ENCODE measurements at places on chromosomes 1 and 21.
A peak's percentile ranks its signal among the peaks of the same experiment; 100 is the strongest.

DNA sequence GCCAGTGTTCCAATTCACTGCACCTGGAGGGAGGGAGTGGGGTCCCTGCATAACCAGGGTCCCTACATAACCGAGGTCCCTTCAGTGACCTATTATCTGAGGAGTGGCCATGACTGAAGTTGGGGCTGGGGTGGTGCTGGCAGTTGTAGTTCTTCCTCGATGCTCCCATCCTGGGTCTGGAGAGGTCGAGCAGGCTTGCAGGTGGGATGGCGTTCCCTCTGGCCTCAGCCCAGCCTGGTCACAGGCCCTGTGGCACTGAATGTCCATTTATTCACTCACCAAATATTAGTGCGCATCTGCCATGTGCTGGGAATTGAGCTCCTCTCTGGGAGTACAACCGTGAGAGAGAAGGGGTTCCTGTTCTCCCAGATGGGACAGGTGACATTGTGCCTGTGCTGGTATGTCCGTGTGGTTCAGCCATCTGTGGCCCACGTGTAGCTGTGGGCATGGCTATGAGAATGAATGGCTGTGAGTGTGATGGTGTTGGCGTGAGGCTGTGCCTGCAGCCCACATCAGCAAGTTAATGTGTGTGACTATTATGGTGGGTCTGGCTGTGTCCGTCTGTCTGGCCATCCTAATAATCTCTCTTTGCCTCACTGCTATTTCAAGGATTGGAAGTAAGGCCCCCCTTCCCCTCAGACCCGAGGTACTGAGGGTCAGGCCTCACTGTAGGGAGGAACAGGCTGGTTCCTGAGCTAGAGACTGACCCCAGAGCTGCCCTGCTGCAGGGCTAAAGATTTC, 3.9 kb upstream of the SLC6A9 start:
- no peak for DNase-seq

GRCh38 chr1:21318714-21319159, 28.5 kb upstream of the ECE1 start:
- no peak for DNase-seq

DNA sequence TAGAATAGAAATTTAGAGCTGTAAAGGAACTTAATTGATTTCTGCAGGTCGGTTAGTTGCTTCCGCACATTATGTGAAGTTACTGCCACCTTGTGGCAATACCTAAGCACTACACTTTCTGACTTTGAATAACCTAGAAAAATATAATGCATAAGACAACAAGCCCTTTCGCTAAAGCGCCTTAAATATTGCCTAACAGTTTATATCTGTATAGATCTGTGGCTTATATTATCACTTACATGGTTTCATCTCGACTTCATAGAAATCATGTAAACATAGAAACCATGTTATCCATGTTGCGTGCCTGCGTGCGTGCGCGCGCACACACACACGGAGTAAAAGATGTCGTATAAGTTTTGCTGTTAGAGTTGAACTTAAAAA, 10.9 kb upstream of the IFI16 start:
- peak; percentile 33 for DNase-seq

DNA sequence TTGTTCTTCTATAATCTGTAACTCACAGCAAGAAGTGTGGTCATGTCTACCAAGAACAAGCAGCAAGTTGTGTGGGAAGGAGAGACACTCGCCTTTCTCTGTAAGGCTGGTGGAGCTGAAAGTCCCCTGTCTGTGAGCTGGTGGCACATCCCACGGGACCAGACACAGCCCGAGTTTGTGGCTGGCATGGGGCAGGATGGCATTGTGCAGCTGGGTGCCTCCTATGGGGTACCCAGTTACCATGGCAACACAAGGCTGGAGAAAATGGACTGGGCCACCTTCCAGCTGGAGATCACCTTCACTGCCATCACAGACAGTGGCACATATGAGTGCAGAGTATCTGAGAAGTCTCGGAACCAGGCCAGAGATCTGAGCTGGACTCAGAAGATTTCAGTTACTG, 15.5 kb downstream of the CD101 start:
- no peak for DNase-seq

- no peak for DNase-seq
Measured at GRCh38 chr1:236030534-236030933, 34.4 kb downstream of the NID1 start.

GRCh38 chr21:37210799-37211198, 56.3 kb downstream of the VPS26C start:
- no peak for DNase-seq

Data from HFFc6 (cell line).